Activated T-cell treated with anti-CD3 and anti-CD28 coated beads for 4 hours (primary cell): ENCODE measurements at places on chromosomes 2 and 18.

- DNase-seq, result no peak
These were observed 40.3 kb downstream of the AAK1 start for GRCh38 chr2:69603146-69603743.

DNA sequence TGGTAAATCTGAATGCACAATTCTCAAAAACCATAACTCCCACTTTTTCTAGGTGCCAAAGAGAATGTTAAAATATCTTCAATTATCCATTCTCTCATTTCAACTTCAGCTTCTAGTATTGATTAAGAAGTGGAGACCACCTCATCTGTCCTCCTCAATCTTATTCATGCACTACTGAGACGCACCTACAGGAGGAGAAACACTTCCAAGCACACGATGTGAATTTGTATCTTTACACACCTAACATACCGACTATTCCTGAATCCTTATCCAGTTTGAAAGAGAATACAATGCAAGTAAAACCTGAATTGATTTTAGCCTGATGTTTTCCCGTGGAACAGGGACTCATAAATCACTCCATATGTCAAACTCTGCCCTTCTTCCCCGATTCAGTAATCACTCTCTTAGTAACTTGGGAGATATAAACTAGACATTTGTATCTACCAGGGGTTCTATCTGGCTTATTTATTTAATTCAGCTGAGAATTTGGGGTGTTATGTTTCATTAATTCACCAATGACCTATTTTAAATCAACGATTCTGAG, 101.0 kb downstream of the MREG start:
- no peak for DNase-seq

DNA sequence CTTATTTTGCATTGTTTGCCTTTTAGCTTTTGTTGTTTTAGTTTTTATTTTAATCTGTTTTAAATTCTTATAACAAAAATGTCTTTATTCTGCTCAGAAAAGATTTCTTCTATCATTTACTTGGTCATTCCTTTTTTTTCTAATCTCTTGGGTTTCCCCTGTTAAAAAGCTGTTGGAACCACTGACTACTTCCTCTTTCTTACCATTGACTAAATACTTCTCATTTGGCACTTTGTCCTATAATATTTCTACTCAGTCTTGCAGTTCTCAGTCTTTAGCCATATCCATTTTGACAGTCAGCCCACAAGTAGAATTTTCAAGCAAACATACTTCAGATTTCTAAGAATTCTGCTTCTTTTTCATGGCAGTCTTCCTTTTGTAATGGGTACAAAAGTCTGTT, 567.2 kb downstream of the SATB2 start:
- no peak for DNase-seq

GRCh38 chr2:120384486-120385354, 38.8 kb downstream of the INHBB start:
- no peak for DNase-seq

DNA sequence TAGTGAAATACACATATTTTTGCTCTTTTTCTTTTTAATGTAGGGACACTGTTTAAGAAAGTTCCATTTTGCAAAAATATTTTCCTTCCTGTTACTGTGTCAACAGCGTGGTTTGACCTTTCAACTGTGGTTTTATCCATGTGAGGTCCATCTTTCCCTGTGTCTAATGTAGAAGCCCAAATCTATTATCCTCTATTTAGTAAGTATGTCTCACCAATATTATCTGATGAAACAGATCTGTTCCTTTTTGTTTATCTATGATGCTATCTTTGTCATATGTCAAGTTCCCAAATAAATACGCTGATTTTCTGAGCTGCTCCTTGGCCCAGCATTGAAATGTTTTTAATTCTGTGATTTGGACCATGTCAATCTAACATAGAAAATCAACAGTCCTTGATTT, 3.5 kb upstream of the ARHGAP15 start:
- DNase-seq, result no peak

- DNase-seq, result no peak
These were observed 212.4 kb downstream of the SLC4A10 start for GRCh38 chr2:161836664-161837063.

GRCh38 chr2:187916799-187917198, 362.6 kb upstream of the TFPI start:
- DNase-seq, result no peak

DNA sequence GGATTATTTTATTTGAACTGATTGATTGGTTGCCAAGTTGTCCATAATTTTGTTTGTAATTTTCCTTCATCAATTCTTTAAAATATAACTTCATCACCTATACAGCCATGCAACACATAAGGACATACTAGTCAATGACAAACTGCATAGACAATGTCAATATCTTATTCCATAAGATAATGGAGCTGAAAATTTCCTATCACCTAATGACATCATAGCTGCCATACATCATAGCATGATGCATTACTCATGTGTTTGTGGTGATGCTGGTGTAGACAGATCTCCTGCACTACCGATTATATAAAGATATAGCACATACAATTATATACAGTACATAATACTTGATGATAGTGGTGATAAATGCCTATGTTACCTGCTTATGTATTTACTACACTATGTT, 369.8 kb upstream of the NT5C1B start:
- no peak for DNase-seq

DNA sequence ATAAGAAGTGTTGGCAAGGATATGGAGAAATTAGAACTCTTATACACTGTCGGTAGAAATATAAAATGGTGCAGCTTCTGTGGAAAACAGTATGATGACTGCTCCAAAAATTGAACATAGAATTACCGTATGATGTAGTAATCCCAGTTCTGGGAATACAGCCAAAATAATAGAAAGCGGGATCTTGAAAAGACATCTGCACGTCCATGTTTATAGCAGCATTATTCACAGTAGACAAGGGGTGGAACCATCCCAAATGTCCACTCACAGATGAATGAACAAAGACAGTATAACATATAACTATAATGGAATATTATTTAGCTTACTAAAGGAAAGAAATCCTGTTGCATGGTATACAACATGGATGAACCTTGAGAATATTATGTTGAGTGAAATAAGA, 257.7 kb downstream of the TDRD15 start:
- no peak for DNase-seq

GRCh38 chr2:9103663-9104277, 100.3 kb upstream of the MBOAT2 start:
- DNase-seq, result no peak
